Liver (tissue), 10 donors: ENCODE measurements at places on chromosomes 2 and 18. TPM values are rescaled to one million over a fixed set of nuclear protein-coding genes. Genes with fewer than 3 reads are reported as not detected.

DNA sequence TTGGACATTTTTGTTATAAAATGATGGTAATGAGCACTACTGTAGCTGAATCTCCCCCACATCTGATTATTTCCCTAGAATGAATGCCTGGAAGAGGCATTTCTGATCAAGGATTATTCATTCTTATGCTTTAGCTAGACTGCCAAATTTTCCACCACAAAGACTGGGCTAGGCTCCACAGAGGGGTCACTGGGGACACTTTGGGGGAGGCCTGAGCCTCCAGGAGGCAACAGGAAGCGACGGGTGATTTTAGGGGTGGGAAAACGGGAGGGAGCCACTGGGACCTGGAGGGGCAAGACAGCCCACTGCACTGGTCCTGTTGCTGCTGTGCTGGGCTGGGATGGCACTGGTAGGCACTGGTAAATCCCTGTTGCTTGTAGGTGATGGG lies 2.4 kb upstream of the ASB1 start:
- DNase-seq = no peak

DNA sequence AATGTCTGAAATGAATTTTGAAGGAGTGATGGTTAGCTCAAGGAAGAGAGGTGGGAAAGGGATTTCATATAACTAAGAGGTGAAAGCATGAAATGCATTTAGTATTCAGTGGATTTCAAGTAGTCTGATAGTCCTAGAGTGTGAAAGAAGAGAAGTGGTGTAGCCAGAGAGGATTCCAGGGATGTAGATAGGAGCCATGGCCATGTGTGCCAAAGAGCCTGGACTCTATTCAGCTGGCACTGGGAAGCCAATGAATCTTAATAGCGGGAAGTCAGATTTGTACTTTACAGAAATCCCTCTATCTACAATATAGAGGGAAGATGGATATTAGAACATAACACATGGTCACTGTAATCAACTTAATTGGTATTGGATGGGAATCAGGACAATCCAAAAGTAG lies 8.3 kb upstream of the BOLL start:
- no peak for DNase-seq

DNA sequence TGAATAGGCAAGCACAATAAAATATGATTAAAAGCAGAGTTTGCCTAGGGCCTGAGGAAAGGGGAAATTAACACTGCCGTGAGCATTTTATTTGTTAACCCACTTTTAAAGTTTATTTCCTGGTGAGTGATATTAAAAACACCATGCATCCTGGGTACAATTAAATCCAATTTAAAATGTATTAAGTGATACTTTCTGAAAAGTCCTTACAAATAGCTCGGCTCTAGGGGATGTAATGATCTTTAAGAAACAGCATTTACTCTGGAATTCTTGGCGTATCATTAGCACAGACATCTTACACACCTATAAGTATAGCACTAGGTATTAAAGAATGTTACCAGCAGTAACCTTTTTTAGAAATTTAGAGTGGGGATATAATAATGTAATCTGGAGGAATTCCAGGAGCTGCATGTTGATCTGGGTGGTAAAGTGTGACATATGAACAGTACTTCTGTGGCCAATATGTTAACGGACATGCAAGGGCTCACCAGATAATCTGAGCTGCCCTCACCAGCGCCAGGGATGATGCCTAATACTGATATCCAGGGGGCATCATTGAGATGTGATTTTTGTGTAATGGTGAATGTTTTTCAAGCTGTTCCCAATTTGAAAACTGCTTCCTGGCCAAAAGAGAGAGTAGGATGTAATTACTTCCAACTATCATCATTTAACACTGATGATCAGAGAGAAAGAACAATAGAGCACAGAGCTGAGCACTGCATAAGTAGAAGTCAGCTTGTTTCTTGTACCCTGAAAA lies 235.9 kb downstream of the DSEL start:
- DNase-seq = no peak

DNA sequence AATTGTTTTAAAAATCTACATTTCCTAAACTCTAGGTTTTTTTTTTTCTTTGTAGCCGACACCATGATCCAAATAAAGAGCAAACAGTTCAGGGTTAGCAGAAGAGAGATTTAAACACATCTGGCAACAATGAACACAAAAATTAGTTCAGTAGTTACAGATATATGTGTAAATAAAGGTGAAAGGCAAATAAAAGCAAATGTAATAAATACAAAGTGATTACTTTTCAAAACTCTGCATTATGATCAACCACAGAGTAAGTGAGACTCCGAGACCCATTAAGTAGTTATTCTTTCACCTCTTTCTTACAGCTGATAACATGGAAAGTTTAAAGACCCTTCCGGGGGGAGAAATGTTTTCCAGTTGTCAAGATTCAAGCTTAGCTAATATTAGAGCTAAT lies 716 bp downstream of the CALCRL start:
- no peak for DNase-seq

GRCh38 chr2:220877897-220878296 lies 694.2 kb downstream of the EPHA4 start:
- DNase-seq = no peak

GRCh38 chr2:28648147-28648546 lies 103.5 kb upstream of the PPP1CB start:
- no peak for DNase-seq

DNA sequence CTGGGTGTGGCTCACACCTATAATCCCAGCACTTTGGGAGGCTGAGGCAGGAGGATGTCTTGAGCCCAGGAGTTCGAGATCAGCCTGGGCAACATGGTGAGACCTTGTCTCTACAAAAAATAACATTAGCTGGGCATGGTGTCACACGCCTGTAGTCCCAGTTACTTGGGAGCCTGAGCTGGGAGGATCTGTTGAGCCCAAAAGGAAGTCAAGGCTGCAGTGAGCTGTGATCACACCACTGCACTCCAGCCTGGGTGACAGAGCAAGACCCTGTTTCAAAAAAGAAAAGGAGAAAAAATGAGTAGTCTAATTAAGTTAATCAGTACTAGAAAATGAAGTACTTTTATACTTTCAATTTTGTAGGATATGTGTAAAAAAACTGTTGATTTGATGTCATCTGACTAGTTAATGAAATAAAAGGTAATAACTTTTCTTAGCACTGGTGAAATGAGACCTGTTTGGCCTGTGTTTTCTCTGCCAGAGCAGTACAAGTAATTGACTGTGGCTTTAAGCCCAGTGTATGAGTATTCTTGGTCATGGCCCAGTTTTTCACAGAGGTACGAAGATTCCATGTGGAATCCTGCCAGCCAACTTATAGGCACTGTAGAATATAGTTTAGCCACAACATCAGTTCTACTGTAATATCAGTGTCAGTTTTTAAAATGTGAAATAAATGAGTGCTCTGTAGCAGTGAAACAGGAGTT lies 35.8 kb downstream of the MFSD6 start:
- no peak for DNase-seq

DNA sequence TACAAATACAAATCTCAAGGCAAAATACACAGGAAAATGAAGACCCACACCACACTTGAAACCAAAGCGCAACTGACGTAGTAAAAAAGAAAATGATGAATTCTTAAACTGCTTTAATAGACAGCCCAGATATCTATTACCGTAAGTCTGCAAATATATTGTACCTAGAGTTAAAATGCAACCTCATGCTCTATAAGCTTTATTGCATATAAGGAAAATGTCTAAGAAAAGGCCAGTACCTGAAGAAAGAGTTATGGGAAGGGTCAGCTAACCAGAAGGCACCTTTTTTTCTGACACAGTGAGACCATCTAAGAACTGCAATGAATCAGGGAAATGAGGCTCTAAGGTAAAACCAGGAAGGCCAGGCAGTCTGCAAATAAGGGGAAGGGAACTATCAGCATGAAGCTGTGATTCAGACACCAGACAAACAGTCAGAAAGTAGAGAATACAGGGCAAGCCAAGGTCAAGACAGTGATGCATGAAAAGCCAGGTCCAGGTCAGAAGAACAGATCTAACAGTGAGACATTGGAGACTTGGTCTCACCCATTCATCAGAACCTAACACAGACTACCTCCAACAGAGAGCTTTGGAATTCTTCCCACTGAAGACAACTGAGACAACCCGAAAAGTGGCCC lies 46.9 kb downstream of the PDE11A start:
- DNase-seq = no peak

Gene AGXT
- polyA plus RNA-seq = 1,307 TPM

Gene TEKT4
- not detected for polyA plus RNA-seq

Gene COL4A4
- 0.85 TPM for polyA plus RNA-seq

Gene APLF
- 0.18 TPM for polyA plus RNA-seq

Gene HSPE1
- 347 TPM for polyA plus RNA-seq

Gene MOCOS
- polyA plus RNA-seq = 20.9 TPM
